Activated CD4-positive, alpha-beta T cell treated with anti-CD3 and anti-CD28 coated beads for 1 hour (primary cell): ENCODE measurements at places on chromosomes 5 and 9.

DNA sequence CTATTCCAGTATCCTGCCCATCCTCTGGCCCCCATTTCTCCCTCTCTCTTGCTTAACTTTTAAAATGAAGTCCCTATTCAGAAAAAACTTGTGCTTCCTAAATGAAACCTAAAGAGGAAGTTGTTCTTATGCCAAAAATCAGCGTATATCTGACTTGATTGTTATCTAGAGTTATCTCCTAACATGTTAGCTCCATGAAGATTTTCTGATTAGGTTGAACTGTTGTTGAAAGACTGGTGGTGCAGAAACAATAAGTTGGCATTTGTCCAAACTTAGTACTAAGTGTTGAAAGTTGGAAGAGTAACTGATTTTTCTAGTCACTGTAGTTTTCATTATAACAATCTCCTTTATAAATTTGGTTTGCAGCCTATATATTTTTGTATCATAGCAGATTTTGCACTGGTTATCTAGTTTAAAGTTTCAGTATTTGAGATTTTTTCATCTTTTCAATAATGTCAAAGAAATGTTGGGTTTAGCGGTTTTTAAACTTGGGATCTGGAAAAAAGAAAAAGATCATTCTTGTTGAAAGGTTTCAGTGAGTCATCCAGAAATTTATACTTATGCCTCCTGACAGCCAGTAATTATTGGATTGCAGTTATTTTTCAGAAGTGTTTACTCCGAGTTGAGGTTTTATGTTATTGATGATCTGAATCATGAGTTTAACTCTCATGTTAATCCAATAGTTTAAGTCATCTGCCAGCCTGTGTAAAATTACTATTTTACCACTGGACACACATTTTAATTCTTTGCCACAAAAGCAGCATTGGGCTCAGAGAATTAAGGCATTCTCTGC is 60.6 kb downstream of the PAM start:
- no peak for DNase-seq

DNA sequence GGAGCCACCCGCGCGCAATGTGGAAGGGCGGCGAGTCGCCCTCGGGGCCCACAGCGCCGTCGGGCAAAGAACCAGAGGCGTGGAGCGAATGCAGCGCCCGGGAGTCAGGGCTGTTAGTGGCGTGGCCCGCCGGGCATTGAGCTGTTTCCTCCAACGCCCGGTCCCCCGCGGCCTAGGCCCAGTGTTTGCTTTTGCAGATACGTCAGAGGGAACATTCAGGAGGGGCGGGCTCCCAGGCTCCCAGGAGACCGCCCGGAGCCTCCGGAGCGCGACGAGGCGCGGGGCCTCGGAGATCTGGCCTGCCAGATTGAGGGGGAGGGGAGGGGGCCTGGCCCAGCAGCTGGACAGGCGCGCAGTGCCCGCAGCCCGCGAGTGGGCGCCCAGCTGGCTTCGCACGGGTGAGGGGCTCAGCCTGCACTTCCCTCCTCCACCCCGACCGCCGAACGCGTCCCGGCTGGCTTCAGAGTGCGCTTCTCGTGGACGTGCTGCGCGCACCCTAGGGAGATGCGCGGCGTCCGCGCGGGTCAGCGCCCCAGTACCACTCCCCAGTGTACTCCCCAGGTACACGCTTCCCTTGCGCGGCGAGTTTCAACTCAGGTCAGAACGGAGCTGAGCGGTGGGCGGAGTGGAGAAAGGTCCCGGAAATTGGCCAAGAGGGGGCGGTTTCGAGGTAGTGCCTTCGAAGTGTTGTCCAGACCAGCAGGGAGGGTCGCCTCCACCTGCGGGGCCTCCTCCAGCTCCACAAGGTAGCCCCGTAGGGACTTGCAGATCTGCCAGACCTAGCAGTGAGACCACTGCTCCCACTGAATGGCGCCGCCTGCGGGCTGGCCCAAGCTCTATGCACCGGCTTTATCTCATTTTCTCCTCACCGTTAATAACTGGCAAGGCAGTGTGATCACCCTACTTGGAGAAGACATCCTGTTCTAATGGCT is 130.4 kb downstream of the TMEM174 start:
- no peak for DNase-seq

DNA sequence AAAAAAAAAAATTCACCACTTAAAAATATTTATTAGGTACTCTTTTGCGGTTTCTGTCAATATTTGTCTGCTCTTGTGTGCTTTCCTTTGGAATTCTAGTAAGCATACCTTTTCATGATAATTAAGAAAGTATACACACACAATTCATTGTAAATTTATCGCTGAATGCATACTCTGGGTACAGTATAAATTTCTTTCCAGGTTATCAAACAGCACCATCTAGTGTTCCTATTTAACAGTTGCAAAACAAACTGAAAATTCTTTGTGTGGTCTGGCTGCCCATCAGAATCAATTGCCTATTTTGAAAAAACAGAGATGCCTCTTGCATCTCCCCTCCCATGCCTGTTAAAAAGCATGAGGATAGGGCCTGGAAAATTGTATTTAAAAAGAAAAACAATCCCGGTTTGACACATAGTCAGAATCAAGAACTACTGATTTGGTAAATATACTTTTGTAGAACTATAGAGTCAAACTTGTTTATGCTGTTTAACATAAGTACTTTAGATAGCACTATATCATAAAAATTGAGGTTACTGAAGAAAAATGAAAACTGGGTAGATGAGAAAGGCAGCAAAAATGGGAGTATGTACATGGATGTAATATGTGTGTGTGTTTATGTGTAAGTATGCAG is 16.2 kb downstream of the PGGT1B start:
- DNase-seq = no peak

DNA sequence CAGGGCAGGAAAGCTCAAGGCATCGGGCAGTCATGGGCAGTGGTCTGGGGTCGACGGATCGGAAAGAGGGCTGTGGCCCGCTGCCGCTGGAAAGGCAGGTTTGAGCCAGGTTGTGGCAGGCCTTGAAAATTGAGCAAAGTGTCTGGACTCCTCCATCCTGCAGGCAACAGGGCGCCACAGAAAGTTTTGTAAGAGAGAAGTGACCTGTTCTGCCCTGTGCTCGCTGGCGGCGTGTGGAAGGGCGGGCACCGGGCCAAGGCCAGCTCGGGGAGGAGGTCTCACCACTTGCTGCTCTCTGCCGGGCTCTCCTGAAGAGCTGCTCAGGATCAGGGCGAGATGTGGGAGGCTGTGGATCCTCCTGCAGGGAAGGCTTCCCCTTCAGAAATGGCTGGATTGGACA is 41.4 kb upstream of the FAT2 start:
- DNase-seq = no peak

- no peak for DNase-seq
These were observed 8.9 kb upstream of the AKNA start for GRCh38 chr9:114396558-114397218.

DNA sequence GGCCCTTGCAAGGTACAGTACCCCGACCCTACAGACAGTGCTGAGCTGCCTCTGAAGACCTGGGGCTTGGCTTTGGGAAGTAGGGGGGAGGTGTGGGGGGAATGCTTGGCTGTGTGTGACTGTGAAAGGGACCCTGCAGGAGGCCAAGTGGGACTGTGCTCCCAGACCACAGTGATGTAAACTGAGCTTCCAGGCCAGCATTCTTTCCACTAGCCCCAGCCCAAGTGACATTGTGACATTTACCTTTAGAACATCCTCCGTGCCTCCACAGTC is 31.2 kb downstream of the HMCN2 start:
- no peak for DNase-seq
